Activated T-helper 17 cell treated with anti-CD3 and anti-CD28 coated beads, Interleukin-2, amount 50 U/mL, for 72 hours (primary cell): ENCODE measurements at places on chromosomes 2 and 18.

- peaks cover 9% of the 10 kb centered on the region for H3K36me3 ChIP-seq
- peak overlapping the region; percentile 89 for H3K27ac ChIP-seq
- peaks cover 48% of the 10 kb centered on the region for H3K4me1 ChIP-seq
- H3K4me3 ChIP-seq: peak overlapping the region; percentile 75
- no peaks in the 10 kb centered on the region for H3K27me3 ChIP-seq
These were observed 55.9 kb downstream of the ZFP36L2 start for GRCh38 chr2:43170405-43171105.

DNA sequence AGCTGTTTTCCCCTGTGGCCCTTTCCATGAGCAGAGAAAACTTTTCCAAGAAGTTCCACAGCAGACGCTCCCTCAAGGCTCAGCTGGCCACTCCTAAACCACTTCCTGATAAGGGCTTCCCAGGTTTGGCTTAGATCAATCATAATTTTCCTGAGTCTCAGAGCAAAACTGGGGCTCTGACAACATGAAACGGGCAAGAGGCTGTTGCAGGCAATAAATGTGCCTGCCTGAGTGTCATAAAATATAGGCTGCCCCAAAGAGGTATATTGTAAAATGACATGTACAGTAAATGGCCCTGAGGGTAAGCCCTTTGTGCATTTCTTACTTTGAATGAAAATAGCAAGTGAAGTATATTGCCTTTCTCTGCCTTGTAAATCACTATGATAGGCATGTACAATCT is 105.6 kb upstream of the UXS1 start:
- H3K27ac ChIP-seq: no peak overlapping the region
- H3K4me3 ChIP-seq: no peak overlapping the region
- H3K36me3 ChIP-seq: no peaks in the 10 kb centered on the region
- ATAC-seq: no peak
- H3K4me1 ChIP-seq: no peaks in the 10 kb centered on the region

GRCh38 chr18:9022397-9023155 is 79.9 kb upstream of the NDUFV2 start:
- no peaks in the 10 kb centered on the region for H3K36me3 ChIP-seq
- H3K4me1 ChIP-seq: no peaks in the 10 kb centered on the region
- no peak for ATAC-seq
- peaks cover 8% of the 10 kb centered on the region for H3K27me3 ChIP-seq

- H3K27me3 ChIP-seq: no peaks in the 10 kb centered on the region
- H3K36me3 ChIP-seq: no peaks in the 10 kb centered on the region
- no peak for ATAC-seq
- H3K27ac ChIP-seq: no peak overlapping the region
These were observed 149.0 kb downstream of the DSEL start for GRCh38 chr18:67367540-67367939.

DNA sequence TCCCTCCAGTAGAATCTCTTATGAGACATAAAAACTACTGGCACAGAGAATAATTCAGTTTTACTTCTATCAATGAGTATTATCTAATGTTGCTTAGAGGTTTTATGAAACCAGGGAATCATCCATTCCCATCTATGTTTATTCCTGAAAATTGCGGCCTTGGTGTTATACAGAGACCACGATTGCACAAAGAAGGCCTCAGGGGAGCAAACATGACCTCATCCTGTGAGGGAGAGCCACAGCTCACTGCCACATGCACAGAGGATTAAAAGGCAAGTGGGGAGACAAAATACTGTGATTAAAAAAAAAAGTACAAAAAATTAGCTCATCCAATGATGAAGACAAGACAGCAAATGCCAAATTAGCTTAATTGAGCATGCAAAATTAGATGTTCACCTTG is 111.8 kb upstream of the SLC35G4 start:
- no peak overlapping the region for H3K27ac ChIP-seq
- no peaks in the 10 kb centered on the region for H3K4me1 ChIP-seq
- no peak for ATAC-seq
- peaks cover 14% of the 10 kb centered on the region for H3K27me3 ChIP-seq
